Stimulated activated CD4-positive, alpha-beta T cell treated with anti-CD3 and anti-CD28 coated beads, Interleukin-12 subunit alpha, Interleukin-12 subunit beta, amount 100 ng/mL, for 48 hours (primary cell): ENCODE measurements at places on chromosomes 6 and 20.

DNA sequence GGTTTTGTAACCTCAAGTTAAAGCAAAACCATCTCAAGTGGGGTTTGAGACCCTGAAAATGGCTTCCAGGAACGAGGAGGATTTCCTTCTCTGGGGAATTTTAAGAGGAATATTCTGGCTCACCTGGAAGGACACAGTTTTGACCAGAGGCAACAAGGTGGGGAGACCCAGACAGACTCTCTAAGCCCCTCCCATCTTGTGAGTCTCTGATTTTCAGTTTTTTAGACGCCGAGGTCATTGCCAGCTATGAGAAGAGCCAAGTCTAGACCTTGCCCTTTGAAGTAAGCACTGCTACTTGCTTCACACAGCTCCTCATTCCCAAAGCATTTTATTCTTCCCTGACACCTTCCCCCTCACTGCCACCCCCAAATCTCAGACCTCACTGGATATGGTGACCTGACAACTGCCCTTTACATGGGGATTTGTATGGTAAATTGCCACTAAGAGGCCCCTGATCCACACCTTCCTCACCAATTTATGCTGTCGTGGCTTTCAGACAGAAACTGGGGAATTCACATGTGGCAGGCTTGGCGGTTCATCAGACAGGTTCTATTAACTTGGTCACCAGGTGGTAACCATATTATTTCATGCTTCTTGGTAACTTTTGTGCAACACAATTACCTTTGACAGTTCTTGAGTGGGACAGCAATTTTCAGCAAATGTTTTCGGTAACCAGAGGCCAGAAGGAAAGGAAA is 116.2 kb downstream of the ISM1 start:
- no peak for DNase-seq

- DNase-seq: no peak
Observed at GRCh38 chr6:21118216-21118780, 475.3 kb upstream of the SOX4 start.

DNA sequence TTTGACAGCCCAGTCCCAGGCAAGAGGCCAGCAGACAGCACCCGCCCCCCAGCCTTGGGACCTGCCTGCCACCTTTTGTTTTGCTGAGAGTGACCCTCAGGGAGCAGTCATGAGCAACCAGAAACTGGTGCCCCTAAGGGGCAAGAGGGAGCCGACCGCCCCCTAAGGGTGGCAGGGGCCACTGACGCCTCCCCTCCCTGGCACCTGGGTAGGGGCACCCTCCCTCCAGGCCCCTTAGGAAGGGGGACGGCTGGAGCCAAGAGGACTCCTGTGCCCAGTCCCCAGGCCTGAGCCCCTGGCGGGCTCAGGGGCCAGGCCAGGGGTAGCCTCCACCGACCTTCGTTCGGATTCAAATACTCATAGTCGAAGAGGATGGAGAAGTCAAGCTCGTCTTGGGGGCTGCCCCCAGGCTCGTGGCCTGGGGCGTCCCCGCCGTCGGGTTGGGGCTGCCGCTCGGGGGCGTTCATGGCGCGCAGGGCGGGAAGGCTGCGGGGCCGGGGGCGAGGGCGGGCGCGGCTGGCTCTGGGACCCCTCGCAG is 417 bp downstream of the NFATC2 start:
- DNase-seq: peak; percentile 28

DNA sequence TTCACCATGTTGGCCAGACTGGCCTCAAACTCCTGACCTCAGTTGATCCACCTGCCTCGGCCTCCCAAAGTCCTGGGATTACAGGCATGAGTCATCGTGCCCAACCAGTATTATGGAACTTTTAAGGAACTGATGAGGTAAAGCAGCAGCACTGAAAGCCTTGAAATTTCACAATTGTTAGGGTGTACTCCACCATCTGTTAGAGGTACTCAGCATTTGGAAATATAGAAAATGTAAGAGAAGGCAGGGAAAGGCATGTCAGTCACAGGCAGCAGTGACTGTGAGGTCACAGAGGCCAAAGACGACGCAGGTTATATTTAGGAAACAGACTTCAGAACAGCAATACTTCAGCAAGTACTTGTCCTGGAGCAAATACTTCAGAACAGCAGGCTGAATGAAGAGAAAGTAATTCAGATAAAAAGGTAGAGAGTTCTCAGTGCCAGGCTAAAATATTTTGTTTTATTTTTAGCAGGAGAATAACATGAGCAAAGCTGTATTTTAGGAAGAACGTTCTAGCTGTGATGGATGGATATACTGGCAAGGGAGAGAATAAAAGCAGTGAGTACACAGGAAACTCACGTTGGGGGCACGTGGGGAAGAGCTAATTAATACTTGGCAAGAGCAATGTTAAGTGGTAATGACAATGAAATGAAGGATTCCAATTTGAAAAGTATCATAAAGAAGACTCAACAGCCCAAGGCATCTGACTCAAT is 67.2 kb downstream of the DTNBP1 start:
- DNase-seq: no peak

DNA sequence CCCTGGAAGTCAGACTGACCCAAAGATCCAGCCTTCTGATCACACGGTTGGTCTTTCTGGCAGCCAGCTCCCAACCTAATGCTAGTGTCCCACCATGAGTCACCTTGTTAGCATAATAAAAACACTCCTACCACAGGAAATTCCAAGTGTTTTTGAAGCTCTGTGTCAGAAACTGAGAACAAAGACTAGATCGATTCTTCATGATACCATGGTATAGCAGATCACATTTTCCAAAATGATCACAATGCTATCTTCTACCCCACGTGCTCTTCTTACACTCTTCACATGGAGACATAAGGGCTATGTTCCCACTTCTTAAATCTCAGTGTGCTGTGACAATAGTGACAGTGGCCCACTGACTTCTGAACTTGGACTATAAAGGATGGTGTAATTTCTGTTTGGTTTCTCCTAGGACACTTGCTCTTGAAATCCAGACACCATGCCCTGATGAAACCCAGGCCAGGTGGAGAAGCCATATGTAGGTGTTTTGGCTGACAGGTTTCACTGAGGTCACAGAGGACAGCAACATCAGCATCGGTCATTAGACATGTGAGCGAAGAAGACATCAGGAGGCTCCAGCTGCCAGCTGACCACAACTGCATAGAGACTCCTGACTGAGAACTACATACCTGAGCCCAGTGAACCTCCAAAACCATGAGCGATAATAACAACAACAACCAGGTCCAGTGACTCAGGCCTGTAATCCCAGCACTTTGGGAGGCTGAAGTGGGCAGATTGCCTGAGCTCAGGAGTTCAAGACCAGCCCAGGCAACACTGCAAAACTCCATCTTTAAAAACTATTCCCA is 57.5 kb downstream of the MKKS start:
- DNase-seq: no peak

DNA sequence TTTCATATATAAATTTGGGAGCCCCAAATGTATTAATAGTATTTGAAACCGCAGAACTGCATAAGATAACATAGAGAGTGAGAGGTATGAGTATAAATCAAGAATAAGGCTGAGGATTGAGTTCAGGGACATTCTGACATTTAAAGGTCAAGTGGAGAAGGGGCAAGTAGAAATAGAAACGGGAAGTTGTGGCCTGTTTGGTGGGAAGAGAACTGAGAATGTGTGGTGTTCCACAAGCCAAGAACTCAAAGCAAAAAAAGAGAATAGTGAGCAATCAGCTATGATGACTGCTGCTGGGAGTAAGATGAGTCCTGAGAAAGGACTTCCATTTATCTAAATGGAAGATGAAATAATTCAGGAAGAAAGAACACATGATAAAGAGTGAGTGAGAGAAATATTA is 418.4 kb downstream of the CD109 start:
- no peak for DNase-seq

DNA sequence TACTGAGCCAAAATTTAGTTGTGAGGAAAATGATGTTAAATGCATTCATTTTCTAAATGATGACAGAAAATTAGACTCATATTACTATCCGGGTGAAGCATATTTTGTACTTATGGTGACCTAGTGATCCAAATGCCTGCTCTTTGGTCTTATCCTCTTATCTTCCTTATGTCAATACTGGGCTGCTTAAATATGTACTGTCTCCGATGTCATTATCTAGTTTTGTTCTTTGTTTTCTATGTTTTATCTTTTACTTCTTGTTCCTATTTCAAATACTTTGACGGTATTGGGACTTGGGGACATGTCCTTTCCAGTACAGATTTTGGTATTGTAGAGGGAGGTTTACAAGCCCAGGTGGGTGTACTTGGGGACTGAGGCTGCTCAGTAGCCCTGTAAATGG is 124.6 kb upstream of the ESR1 start:
- no peak for DNase-seq

DNA sequence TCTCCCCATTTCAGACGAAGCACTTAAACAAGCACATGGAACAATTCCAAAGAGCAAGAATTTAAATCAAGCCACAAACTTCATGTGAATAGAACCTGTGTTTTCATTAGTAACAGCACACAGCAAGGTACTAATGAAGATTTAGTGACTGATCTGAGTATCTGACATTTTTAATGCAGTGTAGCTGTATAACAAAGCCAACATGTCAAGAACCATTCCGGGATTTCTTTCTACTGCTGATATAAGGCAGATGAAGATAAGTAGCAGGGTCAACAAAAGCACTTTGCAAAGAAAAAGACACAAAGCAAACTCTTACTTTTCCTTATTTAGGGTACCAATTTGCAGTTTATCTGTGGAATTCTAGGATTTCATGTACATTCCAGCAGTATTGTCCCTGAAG is 11.3 kb downstream of the SLC17A5 start:
- DNase-seq: no peak

GRCh38 chr6:49732781-49733180 is 11.4 kb downstream of the CRISP3 start:
- DNase-seq: no peak

DNA sequence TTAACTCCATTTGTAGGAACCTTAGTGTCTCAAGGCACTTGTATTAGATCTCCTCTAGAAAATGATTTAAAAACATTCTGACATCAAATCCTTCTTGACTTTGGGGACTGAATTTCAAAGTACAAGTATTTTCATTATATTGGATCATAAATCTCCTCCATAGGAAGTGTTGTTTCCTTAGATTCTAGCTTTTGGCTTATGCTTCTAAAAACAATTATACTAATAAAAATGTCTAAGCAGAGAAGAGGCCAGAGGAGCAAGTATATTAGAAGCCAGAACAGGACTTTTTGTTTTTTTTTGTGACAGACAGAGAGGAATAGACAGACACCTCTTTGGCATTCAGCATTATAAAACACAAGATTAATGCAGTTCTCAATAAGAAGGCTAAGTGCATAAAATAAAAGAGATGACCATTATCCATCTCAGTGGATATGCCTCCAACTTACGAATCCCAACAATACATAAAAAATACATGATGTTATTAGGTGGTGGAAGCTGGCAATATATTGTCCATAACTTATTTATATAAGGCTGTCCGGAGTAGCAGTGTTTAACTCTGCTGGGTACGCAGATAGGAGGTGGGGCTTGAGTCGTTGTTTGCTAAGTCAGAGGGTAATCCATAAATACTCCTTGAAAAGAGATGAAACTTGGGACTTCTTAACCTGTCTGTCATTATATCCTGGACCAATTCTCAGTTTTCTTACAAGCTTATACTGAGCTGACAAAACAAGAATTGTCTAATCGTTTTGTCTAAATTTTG is 31.9 kb upstream of the NOX3 start:
- DNase-seq: no peak

- no peak for DNase-seq
Observed at GRCh38 chr20:40980106-40980827, 48.4 kb upstream of the TOP1 start.

DNA sequence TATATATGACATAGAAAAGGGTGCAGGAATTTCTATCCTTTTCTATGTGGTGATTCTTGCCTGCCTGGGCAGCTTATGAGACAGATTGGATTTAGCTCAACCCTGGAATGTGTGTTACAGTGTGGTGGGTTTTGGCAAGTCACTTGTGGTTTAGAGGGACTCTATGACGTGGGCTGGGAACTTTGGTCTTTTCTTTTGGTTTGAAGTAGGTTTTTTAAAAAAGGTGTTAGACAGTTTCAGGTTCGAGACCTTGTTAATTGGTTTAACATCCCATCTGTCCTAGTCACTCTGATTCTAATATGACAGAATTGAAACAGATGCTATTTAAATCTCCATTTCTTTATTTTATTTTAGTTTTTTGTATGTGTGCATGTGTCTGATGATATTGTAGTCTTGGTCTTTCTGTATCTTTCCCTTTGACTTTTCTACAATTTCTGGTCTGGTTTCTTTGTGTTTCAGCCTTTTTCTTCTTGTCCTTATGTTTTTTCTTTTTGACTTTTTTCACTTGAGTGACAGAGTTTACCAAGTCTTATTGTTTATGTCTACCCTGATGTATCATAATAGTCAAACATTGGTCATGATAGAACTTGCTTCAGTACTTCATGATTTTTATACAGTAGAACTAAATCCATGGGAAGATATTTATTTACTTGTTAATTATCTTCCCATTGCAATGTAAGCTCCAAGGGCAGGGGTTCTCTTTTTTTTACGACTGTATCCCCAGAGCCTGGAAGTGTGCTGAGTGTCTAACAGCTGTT is 174.3 kb downstream of the CDKAL1 start:
- no peak for DNase-seq

GRCh38 chr6:51854876-51855275 is 232.5 kb downstream of the PKHD1 start:
- DNase-seq: no peak

DNA sequence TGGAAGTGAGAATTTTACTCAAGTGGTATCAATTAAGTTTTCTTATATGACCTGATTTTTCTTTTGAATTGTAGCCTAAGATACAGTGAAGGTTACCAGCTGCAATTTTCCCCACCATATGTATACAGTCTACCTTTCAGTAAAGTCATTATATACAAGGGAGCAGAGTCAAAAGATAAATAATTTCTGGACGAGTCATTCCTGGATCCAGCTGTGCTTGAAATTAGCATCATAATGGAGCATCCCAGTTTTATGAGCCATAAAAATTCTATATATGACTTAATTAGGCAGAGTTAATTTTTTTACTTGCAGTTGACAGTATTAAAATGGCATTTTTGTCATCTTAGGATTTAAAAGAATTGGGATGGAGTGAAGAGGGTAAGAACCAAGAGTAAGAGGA is 1008.4 kb downstream of the PHF3 start:
- DNase-seq: no peak

DNA sequence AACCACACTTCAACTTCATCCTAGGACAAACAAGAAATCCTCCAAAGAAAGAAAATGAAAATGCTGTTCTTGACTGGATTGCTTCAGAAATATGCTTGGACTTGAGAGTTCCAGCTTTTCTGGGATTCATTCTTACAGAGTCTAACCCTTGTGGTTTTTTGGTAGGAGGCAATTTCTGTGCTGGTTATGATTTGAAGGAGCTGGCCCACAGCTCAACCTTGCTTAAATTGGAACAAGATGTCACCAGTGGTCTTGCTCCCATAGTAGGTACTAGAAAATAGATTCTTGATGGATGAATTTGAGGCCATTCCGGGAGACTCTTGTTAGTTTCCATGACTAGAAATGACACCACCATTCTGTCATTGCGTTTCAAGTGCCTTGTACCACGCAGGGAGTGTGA is 54.3 kb upstream of the BMP6 start:
- no peak for DNase-seq

- no peak for DNase-seq
Observed at GRCh38 chr6:163132050-163132750, 282.3 kb upstream of the QKI start.
